ENCODE measurements at places on chromosomes 13 and 19.

- no peak for DNase-seq
These were observed 11.2 kb upstream of the ARHGEF18 start for GRCh38 chr19:7337380-7338194.

- no peak for DNase-seq
These were observed 19.0 kb downstream of the OLFM2 start for GRCh38 chr19:9917321-9917720.

DNA sequence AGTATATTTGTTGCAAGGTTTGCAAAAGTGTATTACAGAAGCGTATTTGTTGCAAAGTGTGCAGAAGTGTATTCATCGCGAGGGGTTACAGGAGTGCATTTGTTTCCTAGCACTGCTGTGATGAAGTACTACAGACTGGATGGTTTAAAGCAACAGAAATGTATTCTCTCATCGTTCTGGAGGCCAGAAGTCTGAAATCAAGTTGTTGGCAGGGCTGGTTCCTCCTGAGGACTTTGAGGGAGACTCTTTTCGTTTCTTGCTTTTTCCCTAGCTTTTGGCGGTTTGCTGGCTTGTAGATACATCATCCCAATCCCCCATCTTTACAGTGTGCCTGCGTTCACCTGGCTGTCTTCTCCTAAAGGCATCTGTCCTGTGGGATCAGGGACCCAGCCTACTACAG lies 127.9 kb upstream of the USP29 start:
- DNase-seq: no peak

DNA sequence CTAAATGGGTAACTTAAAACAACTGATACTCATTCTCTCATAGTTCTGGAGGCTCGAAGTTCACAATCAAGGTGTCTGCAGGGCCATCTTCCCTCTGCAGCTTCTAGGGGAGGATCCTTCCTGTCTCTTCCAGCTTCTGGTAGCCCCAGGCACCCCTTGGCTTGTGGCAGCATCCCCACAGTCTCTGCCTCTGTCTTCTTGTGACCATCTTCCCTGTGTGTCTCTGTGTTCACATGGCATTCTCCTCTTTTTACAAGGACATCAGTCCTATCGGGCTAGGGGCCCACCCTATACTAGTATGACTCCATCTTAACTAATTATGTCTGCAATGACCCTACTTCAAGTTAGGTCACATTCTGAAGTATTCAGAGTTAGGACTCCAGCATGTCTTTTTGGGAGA lies 73.5 kb downstream of the ANKRD10 start:
- no peak for DNase-seq

DNA sequence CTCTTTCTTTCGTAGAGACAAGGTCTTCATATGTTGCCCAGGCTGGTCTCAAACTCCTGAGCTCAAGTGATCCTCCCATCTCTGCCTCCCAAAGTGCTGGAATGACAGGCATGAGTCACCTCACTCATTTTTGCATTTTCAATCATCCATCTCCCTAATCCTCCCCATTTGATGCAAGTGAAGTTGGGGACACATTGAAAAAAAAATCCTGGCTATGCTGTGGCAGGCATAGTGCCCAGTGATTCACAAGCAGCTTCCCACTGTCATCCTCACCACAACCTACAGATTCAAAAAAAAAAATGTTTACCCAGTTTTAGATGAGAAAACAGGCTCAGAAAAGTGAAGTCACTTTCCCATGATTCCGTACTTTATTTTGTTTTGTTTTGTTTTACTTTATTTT lies 44.7 kb upstream of the USP29 start:
- no peak for DNase-seq

DNA sequence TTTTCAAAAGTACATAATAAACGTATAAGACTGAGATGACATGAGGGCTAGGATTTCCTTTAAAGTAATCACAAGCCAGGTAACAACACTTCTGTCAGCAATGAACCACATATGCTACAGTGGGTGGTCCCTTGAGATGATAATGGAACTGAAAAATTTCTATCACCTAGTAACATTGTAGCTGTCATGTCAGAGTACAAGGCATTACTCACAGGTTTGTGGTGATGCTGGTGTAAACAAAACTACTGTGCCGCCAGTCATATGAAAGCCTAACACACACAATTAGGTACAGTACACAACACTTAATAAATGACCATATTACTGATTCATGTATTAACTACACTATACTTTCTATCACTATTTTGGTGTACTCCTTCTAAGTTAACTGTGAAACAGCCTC lies 36.8 kb downstream of the MIPEP start:
- no peak for DNase-seq

GRCh38 chr19:13078381-13078780 lies 24.3 kb downstream of the LYL1 start:
- no peak for DNase-seq

GRCh38 chr19:15453906-15454860 lies 4.4 kb upstream of the WIZ start:
- no peak for DNase-seq

- no peak for DNase-seq
These were observed 303.5 kb downstream of the TBC1D4 start for GRCh38 chr13:75178436-75178835.

DNA sequence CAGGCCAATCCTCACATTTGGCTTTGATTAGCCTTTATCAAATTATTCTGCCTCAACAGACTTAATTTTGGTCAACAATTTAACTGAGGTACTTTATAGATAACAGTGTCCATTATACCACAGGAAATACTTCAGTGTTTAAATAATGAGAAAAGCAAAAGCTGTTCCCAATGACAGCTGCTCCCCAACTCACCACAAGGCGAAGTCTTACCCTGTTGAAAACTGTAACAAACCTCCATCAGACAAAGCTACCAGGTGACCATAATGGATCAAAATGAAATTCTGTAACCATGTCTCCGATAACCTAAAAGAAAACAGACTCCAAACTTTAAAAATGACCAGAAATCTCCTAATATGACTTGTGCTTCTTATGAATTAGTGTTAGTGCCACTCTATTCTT lies 50.3 kb downstream of the ZNF44 start:
- DNase-seq: no peak

DNA sequence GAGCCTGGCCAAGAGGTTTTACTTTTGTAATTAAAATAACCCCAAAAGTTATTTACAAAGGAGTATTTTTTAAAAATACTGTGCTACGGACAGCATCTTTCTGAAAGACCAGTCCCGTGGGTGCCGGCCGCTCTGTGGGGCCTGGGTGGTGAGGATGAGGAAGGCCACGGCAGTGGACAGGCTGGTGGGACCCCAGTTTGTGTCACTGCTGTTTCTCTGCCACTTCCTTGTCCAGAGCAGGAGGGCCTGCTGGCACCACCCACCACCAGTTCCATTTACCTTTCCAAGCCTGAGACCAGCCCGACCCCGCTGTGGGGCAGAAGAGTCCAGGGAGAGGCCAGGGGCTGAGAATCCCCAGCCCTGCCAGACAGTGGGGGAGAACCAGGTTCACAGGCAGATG lies 23.8 kb downstream of the ELAVL1 start:
- DNase-seq: no peak

DNA sequence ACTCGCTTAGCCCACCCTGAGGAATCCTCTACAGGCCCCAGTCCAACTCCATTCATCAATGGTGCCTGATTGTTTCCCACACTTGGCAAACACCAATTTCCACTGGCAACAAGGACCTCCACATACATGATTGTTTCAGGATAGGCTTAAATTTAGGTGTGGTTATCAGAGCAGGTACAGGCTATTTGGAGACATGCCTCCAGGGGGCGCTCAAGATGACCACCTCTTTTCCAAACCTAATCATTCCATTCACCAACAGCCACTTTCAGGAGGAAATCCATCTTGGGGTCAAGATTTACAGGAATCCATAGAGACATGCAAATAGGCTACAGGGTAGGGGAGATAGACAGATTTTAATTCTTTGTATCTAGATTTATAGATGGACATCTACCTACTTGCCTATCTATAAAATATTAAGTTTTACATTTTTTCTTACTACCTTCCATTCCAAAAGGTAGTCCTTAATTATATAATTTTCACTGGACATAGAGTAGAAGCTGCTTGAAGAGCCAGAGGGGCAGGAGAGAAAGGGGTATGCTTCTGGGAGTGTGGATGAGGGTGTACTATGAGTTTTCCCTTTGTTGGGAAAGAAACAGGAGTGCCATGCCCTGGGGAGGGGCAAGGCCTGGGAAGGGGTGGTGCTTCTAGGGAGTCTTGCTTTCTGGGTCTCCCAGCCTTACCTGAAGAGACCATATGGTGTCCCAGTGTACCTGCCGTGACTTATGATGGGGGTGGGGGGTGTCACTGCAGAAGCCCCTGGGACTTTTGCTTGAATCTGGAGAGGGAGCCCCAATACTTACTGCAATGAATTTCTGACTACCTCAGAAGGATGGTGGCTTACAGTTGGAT lies 14.1 kb upstream of the PCDH8 start:
- DNase-seq: no peak

- DNase-seq: no peak
These were observed 302.1 kb downstream of the ENOX1 start for GRCh38 chr13:43484432-43485225.

GRCh38 chr19:11530432-11530831 lies 1.5 kb upstream of the ECSIT start:
- peak; percentile 87 for DNase-seq

GRCh38 chr19:12994701-12995595 lies at the start of gene NFIX:
Gene NFIX (plus strand): TSS chr19:12995475. CDS start chr19:12995838, 363 bp downstream.
- DNase-seq: peak; percentile 38

GRCh38 chr13:27171244-27171826 lies at the start of gene USP12:
Gene USP12 (minus strand): TSS chr13:27171811. CDS start chr13:27171639, 172 bp downstream.
- peak; percentile 66 for DNase-seq

GRCh38 chr13:101949681-101950080 lies 452.2 kb downstream of the FGF14 start:
- DNase-seq: no peak

GRCh38 chr19:33403221-33403972 lies 29.9 kb downstream of the CEBPG start:
- no peak for DNase-seq

- DNase-seq: no peak
These were observed 59.3 kb upstream of the ABCC4 start for GRCh38 chr13:95360464-95361097.

GRCh38 chr19:13176345-13176744 lies 26.1 kb downstream of the IER2 start:
- DNase-seq: no peak

DNA sequence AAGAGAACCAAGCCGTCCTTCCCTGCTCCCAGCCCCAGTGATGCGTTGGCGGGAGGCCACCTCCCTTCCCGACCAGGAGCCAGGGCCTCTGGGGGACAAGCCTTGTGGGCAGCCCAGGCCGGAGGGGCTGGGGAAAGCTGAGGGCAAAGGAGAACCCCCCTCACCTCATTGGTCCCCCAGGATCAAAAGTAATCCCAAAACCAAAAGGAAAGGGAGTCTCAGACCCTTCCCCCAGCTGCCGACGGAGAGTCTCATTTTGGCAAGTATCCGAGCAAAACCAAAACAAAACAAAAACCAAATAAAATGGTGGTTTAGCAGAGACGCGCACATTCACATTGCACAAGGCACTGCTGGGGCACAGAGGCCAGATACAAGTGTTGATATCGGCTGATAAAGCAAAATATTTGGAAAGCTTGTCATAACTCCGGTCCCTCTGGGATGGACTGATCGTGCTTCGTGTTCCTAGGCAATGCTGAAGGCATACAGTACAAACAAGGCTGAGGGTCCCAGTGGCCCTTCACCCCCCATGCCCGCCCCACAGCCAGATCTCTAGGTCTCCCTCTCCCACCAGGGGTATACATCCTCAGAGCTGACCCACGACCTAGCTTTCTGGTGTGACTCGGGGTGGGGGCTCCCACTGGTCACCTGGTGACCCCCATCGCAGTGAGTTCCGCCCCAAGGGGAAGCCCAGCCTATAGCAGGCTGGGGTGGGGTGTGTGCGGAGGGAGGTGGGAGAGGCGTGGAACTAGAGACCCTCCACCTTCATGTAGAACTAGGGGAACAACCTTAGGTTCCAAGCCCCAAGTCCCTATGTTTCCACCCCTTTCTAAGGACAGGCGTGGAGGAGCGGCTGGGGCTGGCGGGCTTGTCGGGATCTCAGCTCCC lies 2.1 kb downstream of the CEBPA start:
- peak; percentile 73 for DNase-seq

DNA sequence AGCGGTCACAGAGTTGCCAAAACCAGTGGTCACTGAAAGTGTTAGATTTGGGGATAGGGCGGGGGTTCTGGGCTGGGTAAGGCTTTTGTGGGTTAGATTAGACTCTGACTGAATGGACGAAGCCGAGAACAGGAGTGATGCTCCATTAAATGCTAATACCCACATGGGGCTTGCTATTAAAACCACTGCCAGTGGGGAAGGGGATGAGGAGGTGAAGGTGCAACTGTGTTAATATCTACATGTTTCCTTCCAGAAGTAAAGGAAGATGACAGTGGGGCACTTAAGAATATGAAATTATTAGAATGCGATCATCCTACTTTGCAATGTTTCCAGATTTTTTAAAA lies 573 bp upstream of the ZNF614 start:
- no peak for DNase-seq

DNA sequence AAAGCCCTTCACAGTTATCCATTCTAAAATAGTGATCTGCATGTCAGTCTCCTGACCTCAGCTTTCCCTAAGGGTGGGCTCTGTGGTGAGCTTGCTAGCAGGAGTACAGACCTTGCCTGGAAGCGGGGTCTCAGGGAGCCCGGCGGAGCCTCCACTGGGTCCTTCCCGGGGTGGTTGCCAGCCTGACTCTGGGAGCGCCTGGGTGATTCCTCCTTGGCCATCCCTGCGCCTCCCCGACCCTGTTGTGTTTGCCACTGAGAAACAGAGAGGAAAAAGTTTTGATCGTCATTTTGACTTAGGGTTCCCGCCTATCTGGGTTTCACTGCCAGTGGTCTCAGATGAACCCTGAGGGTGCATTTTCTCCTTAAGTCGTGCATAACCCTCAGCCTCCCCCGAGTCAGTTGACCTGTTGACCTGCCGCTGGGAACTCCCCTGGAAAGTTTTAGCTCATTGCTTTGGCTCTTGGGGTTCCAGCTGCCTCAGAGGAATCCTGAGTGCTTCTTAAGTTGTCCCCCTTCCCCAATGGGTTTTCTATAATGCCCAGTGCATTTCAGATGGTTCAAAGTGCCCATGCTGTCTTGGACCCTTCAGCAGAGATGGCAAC lies 117.8 kb downstream of the RAB20 start:
- DNase-seq: no peak

DNA sequence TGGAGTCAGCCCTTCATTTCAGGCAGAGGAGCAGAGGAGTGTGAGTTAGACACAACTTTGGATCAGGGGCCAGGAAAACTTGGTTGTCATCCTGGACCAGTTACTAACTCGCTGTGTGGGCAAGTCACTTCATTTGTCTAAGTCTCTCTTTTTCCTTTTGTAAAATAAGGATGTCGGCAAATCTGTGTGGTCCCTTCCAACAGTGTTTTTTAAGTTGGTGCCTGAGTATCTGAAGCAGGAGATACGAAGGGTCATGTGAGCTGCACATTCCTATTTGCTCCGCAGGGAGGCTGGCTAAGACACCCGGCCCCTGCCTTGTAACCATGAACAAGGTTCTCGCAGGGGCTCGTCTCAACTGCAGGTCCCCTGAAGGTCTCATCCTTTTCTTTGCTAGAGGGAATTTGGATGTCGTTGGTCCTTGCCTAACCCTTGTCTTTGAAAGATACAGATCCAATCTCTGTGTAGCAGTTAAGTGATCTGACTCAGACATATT lies 64.3 kb downstream of the LRCH1 start:
- no peak for DNase-seq
